ENCODE measurements at places on chromosomes 7 and 10. TPM values are rescaled to one million over a fixed set of nuclear protein-coding genes. Genes with fewer than 3 reads are reported as not detected.

DNA sequence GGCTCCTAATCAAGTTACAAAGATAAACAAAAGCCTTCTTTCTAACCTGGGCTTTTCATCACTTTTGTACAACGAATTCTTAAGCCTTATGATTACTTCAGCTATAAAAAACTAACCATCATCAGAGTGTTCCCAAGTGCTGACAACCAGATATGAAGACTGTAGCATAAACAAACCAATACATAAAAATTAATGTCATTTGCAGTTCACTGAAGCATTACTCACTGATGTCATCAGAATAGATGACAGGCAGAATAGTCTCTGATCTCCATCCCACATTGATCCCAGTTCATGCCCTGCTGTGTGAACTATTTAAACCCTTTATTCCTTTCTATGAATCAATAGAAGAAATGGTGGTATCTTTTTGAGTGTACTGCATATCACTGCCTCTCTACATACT, 84.4 kb downstream of the DNAJC1 start:
- DNase-seq, result no peak

GRCh38 chr7:26724795-26725194, 139.6 kb downstream of the SKAP2 start:
- DNase-seq, result no peak

GRCh38 chr7:43568529-43568928, 14.4 kb upstream of the STK17A start:
- DNase-seq, result no peak

DNA sequence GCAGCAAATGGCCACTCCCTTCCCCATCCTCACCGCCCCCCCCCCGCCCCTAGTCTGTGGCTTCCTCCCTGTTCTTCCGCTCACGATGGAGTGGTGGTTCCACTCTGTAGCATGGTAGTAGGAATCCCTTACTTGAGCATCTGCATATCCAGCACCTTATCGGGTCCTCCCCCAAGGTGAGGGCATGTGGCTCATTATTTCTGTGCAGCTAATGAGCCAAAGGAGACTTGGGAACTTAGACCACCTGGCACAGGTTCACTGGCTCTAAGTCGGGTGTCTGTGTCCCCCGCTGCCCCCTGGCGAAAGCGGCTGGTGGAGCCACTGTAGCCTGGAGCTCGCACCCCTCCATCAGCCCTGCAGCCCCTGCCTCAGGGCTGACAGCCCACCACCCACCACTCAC, 22.8 kb upstream of the GPR26 start:
- no peak for DNase-seq

DNA sequence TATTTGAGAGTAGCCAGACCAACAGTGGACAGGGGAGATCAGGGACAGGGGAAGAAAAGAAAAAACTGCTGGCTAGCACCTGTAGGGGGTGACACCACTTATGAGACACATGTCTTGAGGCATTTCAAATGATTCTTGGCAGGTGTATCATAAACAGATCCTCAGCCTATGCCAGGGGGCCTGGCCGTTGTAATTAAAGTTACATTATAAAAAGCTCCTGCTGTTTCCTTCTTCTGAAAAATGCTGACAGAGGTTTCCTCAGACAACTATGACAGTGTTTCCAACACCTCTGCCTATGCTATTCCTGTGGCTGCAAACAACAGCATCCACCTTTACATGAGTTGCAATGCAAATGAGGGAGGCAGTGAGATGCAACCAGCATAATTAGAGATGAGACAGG, 281.0 kb upstream of the PTER start:
- no peak for DNase-seq

MINDY4 gene
- total RNA-seq, result 4.7 TPM

GRCh38 chr7:137734221-137734620, 112.6 kb downstream of the DGKI start:
- DNase-seq, result no peak

GRCh38 chr10:6140965-6141295, 52.1 kb downstream of the RBM17 start:
- DNase-seq, result no peak

DNA sequence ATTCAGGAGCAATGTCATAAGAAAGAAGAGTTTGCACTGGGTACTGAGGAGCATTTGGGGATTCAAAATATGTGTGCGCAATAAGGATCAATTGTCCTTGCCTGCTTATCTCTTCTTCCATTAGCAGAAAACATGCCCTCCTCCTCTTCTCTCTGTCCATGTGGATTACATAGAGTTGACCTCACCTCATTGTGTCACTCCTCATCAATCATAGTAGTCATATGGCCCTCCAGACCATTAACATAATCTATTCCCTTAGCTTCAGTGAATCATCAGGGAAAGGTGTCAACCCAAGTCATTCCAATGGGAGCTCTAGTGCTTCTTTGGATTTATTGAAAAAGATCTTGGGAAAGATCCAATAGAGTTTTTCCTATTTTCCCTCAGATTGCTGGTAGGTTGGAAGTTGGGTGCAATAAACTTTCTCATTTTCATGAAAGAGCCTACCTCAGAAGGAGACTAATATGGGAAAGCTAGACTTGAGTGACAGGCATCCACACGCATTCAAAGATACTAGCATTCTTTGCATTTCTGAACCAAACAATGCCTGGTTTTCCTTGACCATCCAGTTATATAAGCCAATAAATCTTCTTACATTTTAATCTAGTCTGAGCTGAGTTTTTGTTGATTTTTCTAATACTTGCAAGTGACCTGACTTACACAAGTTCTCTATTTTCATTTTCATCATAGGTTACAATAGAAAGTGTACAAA, 71.5 kb upstream of the FAM13C start:
- no peak for DNase-seq

DNA sequence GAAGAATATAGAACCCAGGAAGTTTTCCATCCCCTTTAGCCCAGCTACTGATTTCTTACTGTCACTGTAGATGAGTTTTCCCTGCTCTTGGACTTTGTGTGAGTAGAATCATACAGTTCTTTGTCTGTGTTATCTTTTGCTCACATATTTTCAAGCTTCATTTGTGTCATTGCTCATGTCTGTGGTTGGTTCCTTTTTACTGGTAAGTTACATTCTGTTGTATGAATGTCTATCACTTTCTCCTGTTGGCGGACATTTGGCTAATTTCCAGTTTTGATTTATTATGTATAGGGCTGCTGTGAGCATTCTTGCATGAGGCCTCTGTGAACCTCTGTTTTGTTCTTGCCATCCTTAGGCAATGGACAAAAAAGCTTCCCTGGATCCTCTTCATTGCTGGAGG, 5.3 kb downstream of the GLRX3 start:
- peak; percentile 10 for DNase-seq

- DNase-seq, result no peak
These were observed 74.1 kb upstream of the PARD3 start for GRCh38 chr10:34889004-34889869.

DNA sequence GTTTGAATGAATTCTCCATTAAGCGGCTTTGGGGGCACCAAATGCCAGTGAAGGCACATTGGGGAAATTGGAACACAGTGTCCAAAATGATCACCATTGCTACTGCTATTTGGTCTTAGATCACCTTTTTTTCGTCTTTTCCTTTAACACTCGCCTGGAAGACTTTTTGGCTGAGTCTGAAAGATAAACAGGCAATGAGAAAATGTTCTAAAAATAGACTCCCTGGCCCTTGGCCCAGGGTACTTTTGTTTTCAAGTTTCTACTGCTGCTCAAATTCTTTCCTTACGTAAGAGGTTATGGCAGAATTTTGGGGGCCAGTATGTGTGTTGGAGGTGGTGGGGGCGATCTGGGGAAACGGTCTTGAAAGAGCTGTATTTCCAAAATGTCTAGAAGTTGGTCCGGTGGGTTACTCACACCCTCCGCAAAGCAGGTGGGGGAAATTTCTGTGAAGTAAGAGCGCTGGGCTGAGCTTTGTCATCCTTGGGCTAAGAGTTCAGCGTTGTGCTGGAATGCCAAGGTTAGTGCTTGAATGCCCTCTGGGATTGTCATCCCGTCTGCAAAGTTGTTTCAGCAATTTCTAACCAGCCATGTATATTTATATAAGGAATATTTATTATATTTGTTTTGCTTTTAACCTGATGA, 1.3 kb upstream of the ITPRIP start:
- DNase-seq, result peak; percentile 93

GRCh38 chr10:91076991-91077548, 143.4 kb upstream of the PCGF5 start:
- DNase-seq, result peak; percentile 10

- no peak for DNase-seq
These were observed 2.1 kb downstream of the ADD3 start for GRCh38 chr10:110009736-110010475.

GRCh38 chr7:43589133-43589478, 6.2 kb downstream of the STK17A start:
- DNase-seq, result no peak

DNA sequence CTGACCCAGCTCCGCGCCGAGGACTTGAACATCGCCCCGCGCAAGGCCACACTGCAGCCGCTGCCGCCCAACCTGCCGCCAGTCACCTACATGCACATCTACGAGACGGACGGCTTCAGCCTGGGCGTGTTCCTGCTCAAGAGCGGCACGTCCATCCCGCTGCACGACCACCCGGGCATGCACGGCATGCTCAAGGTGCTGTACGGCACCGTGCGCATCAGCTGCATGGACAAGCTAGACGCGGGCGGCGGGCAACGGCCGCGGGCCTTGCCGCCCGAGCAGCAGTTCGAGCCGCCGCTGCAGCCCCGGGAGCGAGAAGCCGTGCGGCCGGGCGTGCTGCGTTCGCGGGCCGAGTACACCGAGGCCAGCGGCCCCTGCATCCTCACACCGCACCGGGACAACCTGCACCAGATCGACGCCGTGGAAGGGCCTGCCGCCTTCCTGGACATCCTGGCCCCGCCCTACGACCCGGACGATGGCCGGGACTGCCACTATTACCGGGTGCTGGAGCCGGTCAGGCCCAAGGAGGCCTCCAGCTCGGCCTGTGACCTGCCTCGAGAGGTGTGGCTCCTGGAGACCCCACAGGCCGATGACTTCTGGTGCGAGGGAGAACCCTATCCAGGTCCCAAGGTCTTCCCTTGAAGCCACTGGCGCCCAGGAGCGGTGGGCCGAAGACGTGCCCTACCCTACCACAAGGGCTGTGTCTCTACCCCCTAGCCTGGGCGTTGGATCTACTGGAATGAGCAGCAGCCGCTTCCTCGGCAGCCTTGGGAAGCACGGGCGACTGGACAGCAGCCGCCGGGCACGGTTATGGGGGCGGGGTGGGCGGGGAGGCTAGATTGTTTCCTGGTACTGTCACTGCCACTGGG, 945 bp downstream of the ADO start:
- DNase-seq, result peak; percentile 51

DNA sequence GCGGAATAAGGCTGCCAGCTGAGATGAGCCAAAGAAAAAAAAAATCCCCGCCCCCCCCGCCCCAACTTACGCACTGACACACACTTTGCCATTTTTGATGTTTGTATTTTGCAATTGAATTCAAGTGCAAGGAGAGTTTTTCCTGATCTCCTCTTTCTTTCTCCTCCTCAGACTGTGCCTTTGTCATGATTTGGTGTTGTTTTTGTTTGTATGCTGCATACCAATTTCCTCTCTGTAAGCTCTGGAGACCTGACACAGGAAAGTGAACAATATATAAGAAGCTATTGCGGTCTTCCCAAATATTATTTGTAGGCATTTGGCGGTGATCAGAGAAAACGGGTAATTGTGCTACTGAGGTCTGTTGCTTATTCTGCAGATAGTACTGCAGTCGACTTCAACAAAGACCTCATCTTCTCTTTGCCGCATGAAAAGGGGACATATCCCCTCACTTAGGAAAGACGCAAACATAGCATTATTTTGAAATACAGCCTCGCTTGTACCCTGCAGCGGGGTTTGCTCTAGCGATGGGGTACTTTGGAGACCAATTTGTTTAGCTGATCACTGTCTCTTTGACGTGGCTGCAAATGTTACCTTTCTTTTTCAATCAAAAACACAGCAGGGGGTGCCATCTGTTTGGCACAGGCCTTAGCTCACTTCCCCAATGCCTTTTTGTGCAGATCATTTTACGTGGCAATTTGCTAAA, 206.6 kb downstream of the SKAP2 start:
- no peak for DNase-seq

DNA sequence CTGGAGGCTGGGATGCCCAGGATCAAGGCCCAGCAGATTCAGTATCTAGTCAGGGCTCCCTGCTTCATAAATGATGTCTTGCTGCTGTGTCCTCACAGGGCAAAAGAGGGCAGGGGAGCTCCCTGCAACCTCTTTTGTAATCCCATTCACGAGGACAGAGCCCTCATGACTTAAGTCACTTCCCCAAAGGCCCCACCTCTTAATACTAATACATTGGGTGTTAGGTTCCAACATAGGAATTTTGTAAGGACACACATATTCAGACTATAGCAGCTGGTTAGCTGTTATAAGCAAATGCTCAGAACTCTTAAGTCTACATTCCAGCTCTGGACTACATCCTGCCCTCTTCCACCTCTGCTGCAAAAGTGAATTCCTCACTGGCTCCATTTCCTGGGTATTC, 63.0 kb downstream of the VOPP1 start:
- DNase-seq, result peak; percentile 33

SCIN gene
- 0.69 TPM for total RNA-seq

DNA sequence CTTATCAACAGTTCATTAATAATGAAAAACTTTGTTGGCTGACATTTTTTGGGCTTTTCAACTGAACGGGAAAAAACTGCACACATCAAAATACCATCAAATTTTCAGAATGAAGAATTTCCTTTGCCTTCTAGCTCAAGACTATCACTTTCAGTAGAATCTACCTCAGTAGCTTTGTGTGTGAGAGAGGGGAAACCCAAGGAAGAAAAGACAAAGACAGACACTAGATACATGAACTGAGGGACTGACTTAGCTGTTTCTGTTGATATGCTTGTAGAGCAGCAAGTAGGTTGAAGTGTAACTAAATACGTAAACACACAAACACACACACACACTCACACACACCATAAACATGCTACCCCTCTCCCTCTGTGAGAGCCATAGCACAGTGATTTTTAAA, 257.1 kb downstream of the CDK14 start:
- DNase-seq, result no peak

DNA sequence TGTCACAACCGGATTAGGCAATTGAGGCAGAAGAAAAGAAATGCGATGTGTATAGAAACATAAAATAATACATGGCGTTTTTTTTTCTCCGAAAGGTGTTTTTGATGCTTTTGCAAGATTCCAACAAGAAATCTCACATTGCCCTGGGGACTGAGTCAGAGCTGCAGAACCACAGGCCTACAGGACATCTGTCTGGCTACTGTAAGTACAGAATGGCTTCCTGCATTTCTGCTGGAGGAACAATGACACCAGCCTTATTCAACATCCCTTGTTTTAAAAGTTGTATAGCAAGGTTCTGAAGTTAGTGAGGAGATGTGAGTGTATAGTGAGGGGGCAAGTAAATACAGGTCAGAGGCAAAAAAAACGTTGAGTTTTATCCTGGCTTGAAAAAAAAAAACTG, 256.4 kb downstream of the ABCA13 start:
- DNase-seq, result no peak

BNIP3 gene
- total RNA-seq, result 40.1 TPM

DNA sequence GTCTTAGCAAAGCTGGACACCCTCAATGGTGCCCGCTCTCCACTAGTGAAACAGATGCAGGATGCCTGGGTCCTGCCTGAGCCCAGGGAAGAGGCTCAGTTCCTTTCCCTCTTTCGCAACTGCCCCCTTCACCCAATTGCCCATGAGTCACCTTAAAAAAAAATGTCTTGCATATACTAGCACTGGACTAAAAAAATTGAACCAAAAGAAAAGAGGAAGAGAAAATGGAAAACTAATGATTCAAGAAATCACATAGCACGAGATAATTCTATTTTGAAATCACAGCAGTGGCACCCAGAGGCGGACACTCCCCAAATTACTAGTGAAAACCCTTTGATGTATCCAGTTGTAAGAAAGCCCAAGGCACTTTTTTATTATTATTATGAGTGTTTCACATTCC, 972.5 kb downstream of the LRMDA start:
- no peak for DNase-seq

RBP3 gene
- total RNA-seq, result not detected

- DNase-seq, result no peak
These were observed 21.0 kb downstream of the COBL start for GRCh38 chr7:51295440-51296245.
